NCI-H1436 (cell line): ENCODE measurements at places on chromosomes 2 and 18.

DNA sequence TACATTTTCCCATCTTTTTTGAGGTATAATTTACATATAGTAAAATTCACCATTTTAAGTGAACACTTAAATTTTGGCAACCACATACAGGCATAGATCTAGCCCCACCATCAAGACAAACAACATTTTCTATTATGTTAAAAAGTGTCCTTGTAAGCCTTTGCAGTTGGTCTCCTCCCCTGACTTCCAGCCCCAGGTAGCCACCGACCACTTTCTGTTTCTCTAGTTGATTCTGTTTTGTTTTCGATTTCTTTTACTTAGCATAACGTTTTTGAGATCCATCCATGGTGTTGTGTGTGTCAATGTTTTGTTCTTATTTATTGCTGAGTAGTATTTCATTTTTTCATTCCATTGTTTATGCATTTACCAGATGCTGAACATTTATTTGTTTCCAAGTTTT, 135.5 kb upstream of the FOSL2 start:
- DNase-seq = no peak

GRCh38 chr2:54522624-54523281, 66.6 kb downstream of the SPTBN1 start:
- DNase-seq = peak; percentile 59

DNA sequence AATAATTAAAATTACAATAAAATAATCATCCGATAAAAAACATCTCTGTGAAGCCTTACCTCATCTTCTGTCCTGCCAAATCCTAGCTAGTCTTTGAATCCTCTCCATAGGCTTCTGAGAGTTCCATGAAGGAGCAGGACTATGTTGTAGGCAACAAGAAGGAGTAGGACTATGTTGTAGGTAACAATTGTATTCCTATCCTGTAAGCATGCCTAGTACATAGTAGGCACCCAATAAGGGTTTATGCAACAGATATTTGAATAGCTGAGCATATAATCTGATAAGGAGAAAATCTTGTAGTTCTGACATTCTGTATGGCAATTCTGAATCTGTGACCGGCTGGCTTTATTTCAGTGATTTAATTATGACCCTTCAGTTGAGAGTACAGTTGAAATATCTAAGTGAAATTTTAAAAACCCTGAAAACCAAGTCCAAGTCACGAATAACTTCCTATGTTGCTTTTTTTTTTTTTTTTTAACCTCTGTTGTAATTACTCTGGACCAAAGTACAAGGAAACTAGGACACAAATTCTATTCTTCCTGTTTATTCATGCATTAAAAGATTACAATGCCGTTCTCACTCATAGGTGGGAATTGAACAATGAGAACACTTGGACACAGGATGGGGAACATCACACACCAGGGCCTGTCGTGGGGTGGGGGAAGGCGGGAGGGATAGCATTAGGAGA, 27.8 kb downstream of the VWA3B start:
- DNase-seq = no peak

- no peak for DNase-seq
These were observed 21.8 kb downstream of the ATAD2B start for GRCh38 chr2:23905155-23905554.

DNA sequence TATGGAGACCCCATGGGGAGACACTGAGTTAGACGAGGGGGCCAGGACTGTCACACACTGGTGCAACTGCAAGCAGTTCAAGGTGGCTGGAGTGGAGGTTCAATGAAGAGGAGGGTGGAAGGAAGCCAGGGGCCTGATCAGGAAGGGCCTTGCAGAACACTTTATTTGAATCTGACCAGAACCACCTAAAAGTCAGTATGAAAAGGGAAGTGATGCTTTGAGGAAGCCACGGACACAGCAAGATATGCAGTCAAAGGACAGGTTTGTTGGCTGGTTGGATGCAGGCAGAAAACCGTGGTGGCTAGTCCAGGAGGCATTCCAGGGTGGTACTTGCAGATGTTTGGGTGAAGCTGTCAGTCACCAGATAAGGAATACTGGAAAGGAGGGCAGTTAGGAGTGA, 3.5 kb upstream of the FAM124B start:
- no peak for DNase-seq

DNA sequence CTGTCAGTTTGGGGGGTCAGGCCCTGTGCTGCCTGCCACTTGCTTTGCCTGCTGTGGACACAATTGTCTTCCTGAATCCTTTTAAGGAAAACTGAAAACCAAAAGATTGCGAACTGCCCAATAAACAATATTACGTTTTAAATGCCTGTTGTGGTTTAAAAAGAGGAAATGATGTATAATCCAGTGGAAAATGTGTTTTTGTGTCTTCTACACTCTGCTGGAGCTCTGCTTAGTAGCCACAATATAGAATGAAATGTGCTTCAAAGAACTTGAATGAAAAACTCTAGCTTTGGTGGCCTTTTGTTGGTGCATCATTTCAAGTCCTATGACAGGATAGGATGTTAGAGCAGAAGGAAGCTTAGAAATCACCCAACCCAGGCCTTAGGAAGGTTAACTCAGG, 23.2 kb upstream of the CABYR start:
- DNase-seq = no peak

DNA sequence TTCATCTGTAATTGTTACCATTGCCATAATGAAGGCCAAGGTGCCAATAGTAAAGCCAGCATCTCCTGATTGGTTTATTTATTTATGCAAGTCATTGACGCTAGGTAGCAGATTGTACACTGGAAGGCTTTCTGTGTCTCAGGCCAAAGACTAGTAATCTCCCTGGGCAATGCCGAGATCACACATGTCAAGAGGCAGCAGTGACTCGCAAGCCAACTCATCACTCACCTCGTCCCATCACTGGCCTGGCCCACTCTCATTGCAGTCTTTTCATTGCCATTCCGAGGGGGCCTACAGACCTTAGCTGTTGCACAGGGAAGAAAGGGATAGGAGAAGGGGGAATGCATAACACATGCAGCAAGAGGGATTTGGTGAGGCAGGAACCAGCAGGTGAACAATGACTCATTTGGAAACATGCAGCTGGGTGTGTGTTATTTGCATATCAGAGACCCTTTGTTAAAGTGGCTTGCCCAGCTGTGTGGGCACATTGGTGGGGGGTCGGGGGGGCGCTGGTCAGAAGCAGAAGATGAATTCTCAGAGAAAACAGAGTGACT, 448.7 kb upstream of the HNRNPA3 start:
- DNase-seq = no peak

DNA sequence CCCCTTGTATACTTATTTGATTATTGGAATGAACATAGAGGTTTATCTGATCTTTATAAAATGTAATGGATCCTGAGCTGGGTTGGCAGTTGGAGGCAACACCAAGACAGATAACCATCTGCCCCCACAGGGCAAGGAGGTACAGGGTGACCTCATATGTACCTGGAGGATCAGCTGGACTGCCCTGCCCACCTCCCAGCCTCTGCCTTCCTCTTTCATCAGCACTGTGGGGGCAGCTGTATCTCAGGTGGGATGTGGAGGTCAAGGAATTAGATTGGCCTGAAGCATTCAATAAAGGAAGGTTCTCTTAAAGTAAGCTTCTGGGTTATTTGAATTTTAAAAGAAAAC, 92.6 kb downstream of the LYPD6 start:
- no peak for DNase-seq

- no peak for DNase-seq
These were observed 4.9 kb downstream of the FKBP1B start for GRCh38 chr2:24054366-24055010.

GRCh38 chr18:50009773-50010335, 185.1 kb downstream of the MYO5B start:
- peak; percentile 69 for DNase-seq

GRCh38 chr2:239047420-239047819, 199.5 kb downstream of the TWIST2 start:
- DNase-seq = no peak

GRCh38 chr2:238290715-238291549, 2.5 kb upstream of the PER2 start:
- no peak for DNase-seq

GRCh38 chr2:199607914-199608313, 150.2 kb upstream of the SATB2 start:
- no peak for DNase-seq
